ENCODE measurements at places on chromosomes 1 and 21.

GRCh38 chr1:67496329-67496728 is 66.1 kb upstream of the SERBP1 start:
- DNase-seq: no peak

DNA sequence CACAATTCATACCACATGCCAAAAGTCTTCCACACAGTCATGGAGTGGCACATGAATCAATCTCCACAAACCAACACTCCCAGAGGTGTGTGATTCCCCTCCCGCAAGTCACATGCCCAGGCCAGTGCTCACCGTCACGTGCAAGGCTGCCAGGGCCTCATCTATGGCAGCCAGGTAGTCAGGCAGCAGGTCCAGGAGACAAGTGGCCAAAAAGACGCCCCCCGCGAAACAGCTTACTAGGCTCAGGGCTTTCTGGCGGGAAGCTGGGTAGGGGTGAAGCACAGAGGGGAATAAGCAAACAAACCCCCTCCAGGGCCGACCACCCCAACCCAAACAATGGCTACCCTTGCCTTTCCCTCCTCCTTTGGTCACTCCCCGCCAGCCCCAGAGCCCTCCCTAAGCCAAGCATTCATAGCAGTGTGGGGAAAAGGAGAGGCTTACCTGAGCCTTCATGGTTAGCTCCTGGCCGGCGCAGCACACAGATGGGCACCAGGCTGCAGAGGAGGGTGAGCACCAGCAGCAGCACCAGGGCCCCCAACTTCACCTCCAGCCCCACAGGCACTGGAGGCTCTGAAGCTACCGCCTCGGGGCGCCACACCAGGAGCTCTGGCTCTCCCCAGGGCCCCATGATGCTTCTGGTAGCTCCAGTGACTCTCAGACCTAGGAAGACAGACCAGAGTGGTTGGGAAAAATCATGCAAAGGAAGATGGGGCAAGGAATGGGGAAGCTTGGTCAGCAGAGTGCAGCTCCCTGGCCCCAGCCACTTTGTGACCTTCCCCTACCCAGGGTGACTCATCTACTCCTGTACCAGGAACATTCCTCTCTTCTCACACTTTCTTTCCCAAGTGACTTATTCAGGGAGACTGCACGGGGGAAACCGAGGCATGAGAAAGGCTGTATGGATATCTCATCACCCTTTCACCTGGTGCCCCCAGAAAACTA is 978 bp downstream of the SLC39A1 start:
- peak; percentile 69 for DNase-seq

DNA sequence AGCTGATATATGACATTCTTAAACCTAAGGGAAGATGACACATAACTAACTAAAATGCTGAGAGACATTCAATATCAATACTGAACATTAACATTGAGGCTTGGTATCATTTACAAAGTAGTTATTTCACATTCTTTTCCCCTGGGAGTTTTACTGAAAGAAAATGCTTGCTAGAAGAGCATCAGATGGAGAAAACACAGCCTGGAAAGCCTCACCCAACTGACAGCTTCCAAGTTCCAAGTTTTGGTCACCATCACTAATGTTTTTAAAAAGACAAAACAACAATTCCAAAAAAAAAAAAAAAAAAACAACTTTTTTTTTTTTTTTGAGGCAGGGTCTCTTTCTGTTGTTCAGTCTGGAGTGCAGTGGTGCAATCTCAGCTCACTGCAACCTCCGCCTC is 80.6 kb downstream of the DSCAM start:
- DNase-seq: no peak

DNA sequence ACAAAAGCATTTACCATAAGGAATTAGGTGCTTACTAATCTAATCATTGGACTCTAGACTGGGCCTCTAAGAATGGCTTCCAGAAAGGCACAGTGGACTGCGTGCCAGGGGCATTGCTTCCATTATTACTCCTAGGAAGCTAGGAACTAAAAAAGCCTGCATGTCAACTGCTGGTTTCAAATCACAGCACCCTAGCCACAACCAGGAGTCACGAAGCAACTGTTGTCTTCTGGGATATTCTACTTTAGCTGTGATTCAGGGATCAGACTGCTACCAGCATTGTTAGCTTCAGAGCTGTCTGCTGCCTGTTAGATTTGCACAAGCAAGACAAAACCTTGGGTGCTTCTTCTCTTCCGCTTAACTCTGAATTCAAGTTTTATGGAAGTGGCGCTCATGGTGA is 38.3 kb downstream of the DNM3 start:
- no peak for DNase-seq

GRCh38 chr1:231776010-231776756 is 149.6 kb downstream of the DISC1 start:
- peak; percentile 95 for DNase-seq

GRCh38 chr1:158830904-158831507 is at the start of gene MNDA:
TSS of gene MNDA (plus strand) at chr1:158831351. CDS start at chr1:158842154, 10,803 bp downstream.
- no peak for DNase-seq

- DNase-seq: no peak
Observed at GRCh38 chr1:190975827-190976226, 498.2 kb upstream of the BRINP3 start.

DNA sequence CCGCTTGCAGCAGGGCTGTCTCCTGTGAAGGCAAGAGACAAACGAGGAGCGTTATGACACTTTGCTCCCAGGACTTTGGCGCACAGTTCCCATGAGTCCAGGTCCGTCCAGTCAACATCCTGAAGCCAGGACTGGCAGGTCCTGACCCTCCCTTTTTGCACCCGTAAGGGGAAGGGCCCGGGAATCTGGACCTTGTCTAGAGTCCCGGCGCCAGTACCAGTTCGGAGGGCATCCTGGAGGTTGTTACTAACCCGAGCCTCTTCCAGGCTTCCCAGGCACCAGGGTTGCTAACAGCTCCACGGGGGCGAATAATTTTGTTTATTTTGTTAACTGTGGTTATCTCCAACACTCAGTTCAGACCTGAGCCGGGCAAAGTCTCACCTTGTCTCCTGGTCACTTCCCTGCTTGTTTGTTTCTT is 682 bp upstream of the RWDD3 start:
- DNase-seq: peak; percentile 23

DNA sequence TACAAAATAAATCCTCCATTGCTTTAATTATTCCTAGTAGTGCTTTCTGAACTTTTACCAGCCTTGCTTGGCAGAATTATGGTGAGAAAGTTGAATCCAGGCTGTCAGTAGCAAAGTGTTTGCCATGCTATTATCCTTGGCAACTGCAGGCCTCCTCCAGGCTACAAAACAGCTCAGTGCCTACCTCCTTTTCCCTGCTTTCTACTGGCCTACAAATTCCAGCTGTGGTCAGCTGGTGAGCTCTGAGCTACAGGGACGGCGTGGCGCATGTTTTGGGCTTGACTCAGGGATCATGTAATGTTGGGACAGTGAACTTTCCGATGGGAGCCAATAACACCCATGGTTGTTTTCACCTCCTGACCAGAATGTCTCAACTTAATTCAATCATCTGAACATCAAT is 456.1 kb upstream of the ADAMTS5 start:
- DNase-seq: peak; percentile 97

- DNase-seq: no peak
Observed at GRCh38 chr21:43971992-43972255, 40.2 kb upstream of the TRAPPC10 start.

DNA sequence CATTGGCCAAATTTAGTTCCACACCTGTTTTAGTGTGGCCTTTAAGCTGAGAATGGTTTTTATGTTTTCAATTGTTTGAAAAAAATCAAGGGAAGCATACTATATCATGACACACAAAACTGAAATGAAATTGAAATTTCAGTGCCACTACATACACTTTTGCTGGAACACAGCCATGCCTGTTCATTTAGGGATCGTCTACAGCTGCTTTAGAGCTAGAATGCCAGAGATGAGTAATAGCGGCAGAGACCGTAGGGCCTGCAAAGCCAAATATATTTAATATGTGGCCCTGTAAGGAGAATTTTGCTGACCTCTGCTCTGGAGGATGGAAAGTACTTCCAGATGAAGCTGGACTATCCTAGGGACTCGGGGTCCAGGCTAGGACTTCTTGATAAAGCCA is 62.5 kb upstream of the LYST start:
- peak; percentile 69 for DNase-seq

DNA sequence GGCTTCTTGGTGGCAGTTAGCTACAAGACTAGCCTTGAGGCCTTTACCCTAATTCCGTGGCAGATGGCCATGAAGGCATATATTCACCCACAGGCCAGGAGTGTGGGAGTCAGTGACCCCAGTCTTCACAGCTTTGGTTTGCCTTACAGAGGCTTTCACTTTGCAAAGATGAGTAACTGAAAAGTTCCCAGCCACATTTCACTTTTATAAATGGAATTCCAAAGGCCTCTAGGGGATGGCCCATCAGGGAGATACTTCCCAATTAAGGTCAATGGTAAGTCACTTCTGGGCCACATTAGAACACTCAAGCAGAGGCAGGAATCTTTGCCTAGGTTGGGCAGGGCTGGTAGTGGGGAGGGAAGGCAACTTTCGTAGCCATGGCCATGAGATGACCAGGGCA is 13.1 kb upstream of the HEYL start:
- DNase-seq: peak; percentile 69

- peak; percentile 66 for DNase-seq
Observed at GRCh38 chr1:21270086-21270689, 20.1 kb downstream of the ECE1 start.

DNA sequence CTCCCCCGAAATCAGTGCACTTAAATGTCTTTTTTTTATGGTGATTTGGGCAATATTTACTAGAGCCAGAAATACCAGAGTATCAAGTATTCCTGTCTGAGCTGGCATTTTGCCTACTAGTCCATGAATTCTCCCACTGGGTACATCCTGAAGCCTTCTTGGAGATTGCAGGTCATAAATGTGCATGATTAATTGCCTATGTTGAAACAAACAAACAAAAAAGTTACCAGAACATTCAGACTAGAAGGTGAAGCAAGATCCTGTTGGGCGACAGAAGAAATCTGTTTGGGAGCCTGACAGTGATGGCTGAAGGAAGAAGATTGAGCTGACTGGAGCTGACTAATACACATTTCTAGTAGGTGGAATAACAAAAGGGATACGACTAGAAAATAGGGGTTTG is 127.4 kb upstream of the NRIP1 start:
- no peak for DNase-seq

DNA sequence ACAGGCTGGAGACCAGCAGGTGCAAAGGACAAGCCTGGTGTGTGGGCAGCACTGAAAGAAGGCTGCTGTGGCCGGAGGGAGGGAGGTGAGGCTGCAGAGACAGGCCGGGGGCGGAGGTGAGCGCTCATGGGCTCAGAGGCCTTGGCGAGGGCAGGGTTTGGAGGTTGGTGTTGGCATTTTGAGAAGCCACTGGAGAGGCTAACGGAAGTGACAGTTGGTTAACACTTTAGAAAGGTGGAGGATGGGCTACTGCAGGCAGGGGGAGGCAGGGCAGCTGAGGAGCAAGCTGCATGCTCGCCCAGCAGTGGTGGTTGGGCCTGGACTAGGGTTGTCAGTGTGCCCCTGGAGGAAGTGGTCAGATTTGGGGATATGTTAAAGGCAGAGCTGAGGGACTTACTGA is 37.5 kb downstream of the QSOX1 start:
- DNase-seq: no peak

GRCh38 chr21:16195538-16195910 is 465.7 kb downstream of the USP25 start:
- DNase-seq: peak; percentile 63

DNA sequence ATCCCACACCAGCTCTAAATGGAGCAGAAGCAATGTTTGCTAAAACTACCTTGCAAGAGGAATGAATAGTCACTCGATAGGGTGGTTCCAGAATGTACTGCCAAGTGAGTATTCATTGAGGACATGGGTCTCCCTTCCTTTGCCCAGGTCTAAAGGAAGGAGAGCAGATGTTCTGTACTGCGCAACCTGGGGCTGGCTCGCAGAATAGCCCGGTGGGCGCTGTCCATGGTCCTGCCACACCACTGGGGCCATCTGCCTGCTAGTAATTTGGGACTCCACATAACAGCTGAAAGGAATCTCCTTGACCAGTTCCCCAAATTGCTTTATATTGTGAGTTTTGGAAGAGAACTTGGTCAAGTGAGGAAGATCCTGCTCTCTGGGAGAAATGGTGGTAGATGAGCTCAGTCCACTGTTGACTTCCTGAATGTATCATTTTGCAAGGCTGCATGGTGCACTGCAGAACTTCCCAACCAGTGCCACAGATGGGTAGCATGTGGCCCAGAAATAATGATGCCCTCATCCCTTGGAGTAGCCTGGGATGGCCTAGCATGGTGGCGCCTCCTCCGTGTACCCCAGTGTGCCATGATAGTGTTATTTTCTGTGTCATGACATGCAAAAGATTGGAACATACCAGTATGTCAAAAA is 5.7 kb downstream of the SLC6A17 start:
- DNase-seq: peak; percentile 54

DNA sequence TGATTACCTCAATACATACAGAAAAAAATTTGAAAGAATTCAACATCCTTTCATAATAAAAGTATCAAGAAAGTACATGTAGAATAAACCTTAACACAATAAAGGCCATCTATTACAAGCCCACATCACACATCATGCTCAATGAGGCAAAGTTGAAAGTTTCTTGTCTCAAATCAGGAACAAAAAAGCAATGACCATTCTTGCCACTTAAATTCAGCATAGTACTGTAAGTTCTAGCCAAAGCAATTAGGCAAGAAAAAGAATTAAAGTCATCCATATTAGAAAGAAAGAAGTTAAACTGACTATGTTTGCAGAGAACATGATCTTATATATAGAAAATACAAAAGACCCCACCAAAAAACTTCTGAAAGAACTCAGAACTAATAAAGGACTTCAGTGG is 44.5 kb downstream of the KCNT2 start:
- DNase-seq: no peak

DNA sequence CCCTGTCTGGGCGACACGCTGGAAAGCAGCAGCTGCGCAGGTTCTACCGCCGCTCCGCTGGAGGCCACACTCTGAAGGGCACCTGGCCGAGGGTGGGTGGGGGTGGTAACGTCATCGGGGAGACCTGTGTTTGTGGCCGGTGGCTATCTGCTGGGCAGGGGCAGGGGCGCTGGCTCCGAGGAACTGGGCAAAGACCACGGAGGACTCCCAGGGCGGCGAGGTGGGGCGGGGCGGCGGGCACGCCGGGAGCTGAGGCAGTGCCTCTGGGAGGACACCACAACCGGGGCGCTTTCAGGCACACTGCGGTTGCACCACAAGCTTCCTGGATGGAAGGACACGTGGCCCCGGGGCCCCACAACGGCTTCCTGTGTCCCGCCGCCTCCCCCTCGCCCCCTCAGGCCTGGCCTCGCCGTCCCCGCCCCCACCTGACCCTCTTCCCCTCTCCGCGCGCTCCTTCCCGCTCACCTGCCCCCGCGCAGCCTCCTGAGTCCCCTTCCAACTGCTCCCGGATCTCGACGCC is 3.3 kb upstream of the DENND2D start:
- DNase-seq: peak; percentile 29

- DNase-seq: no peak
Observed at GRCh38 chr1:174911606-174912005, 88.1 kb upstream of the CACYBP start.

GRCh38 chr1:150832597-150832996 is 24.5 kb upstream of the CTSK start:
- no peak for DNase-seq

All from fibroblast of skin of back (primary cell).